Stimulated activated CD4-positive, alpha-beta T cell treated with anti-CD3 and anti-CD28 coated beads, Interleukin-12 subunit alpha, Interleukin-12 subunit beta, amount 100 ng/mL, for 24 hours (primary cell): ENCODE measurements at places on chromosomes 2 and 18.

- no peak for DNase-seq
Observed at GRCh38 chr18:78642296-78642951, 337.2 kb upstream of the SALL3 start.

- no peak for DNase-seq
Observed at GRCh38 chr2:238694922-238695321, 153.0 kb upstream of the TWIST2 start.

GRCh38 chr2:47293976-47294375 lies 109.0 kb upstream of the MSH2 start:
- no peak for DNase-seq

- no peak for DNase-seq
Observed at GRCh38 chr2:124575497-124575896, 550.4 kb downstream of the CNTNAP5 start.

DNA sequence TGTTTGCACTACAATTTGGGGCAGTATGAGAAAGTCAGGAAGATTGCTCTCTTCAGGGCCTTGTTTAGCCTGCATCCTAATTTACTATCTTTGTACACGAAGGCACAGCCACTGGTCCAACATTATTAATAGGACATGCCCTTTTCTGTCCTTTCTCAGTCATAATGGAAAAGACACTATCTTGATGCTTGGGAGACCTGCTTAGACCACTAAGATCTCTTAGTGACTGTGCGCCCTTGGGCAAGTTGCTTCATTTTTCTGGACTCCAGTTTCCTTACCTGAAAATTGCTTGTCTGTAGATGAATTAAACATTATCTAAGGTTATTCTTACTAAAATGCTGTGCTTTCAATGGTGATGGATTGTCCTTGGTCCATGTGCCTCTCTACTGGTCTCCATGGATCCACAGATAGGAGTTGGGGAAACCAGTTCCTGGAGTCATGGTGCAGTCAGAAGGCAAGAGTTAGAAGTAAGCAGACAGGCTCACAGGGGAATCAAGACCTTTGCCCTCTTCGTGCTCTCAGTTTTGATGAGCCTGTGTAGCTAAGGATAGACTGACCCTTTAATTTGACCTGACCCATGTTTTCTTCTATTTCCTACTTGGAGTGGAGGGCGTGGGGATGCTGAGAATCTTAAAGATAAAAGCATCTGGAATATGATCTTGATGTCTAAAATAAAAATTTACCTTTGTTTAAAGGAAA lies 114.0 kb downstream of the RAPGEF4 start:
- DNase-seq, result no peak

GRCh38 chr2:9407363-9407811 lies 15.9 kb downstream of the ITGB1BP1 start:
- DNase-seq, result no peak

DNA sequence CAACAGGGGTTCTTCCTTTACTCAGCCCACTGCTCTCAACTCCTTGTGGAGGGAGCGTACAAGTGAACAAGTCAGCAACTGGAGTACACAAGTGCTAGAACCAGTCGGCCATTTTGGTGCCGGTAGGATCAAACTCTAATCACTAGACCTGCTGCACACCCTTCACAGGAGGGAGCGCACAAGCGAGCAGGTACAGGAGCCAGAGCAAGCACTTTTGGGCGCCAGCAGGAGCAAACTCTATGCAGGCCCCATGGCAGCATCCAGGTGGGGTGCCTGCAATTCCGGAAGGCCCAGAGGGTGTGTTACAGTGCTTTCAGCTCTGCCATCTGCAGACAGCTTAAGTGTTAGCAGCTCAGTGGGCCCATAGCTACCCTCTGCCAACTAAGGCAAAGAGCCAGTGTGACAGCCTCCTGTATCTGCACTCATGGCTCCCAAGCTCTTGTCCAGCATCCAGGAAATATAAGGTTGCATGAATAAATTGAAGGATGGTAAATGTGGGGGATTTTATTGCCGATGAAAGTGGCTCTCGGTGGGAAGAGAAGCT lies 426.1 kb downstream of the DCC start:
- DNase-seq, result no peak

DNA sequence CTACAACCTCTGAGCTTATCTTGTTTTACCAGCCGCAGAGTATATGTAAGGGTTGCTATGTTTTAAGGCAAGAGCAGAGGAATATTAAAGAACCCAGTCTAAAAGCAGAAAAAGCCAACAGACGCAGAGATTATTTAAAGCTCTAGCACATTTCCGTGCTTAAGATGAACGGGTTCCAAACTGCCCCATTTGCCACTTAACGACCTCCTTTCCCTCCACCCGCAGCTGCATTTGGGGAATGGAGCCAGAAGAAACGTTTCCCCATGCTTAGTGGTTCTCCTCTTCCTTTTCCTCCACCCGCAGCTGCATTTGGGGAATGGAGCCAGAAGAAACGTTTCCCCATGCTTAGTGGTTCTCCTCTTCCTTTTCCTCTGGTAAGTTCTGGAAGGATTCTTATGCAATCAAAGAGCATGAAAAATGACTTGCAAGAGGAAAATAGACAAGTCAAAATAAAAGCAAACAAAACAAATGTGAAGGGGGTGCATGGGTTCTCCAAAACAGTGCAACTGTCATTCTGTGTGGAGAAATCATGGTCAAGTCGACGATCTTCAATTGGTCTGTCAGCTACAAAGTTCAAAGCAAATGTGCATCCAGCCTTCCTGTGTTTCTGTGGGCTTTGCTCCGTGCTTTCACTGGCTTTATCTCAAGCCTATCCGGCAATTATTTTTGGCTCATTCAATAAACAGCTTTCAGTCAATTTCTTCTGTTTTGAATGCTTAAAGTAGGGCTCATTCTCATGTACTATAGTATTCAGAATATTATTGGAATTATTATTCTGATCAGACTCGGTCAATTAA lies 57.8 kb downstream of the DIPK1C start:
- DNase-seq, result no peak

GRCh38 chr18:48325115-48325665 lies 84.0 kb downstream of the ZBTB7C start:
- no peak for DNase-seq

DNA sequence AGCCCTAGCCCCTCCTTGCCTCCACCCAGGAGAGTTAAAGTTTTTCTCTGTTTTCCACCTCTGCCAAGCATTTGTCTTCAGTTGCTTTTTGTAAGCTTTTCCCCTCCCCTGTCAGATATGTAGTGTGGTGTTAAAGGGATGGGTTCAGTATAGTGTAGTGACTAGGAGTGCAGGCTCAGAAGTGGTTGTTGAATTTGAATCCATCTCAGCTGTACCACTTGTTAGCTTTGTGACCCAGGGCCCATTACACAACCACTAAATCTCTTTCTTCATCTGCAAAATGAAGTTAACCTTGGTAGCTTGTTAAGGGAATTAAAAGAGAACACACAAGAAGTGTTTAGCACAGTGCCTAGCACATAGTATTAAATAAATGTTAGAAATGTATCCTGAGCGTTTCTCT lies 56.9 kb downstream of the MAP3K20 start:
- no peak for DNase-seq

- peak; percentile 44 for DNase-seq
Observed at GRCh38 chr2:127080938-127081755, 25.8 kb downstream of the BIN1 start.

DNA sequence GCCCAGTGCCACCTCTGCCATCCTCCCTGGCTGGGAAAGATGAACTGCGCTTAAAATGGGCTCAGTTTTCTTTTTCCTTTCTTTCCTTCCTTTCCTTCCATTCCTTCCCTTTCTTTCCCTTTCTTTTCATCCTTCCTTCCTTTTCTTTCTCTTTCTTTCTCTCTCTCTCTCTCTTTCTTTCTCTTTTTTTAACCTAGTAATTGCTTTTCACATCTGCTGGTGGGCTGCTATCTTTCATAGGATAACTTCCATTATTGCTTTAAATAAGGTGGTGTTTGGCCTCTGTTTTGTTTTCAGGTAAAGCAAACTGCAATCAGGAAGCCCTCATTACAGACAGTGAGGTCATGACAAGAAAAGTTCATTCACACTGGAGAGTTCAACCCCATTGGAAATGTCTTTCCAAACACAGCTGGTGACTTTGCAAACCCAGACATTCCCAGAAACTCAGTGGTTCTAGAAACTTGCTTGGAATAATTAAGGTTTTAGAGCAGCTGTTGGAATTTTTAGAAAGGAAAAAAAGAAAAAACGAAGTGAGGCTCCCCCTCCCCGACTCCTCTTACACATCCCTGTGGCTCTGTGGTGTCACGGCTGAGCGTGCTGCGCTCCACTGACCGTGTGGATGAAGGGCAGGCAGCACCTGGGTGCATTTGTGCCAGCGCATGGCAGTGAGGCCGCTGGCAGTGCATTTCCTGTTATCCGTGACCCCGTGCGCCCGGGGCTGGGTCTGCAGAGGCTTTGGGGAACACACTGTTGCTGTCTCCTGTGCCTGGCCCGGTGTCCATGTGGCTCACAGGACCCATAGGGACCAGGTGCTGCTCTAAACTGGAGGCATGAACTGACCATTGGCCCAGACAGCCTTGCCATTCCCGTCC lies 76.9 kb downstream of the MBP start:
- DNase-seq, result no peak

GRCh38 chr2:216908300-216908699 lies 48.4 kb upstream of the TNP1 start:
- DNase-seq, result no peak

- no peak for DNase-seq
Observed at GRCh38 chr2:29295845-29296244, 180.6 kb downstream of the CLIP4 start.

- no peak for DNase-seq
Observed at GRCh38 chr2:10790228-10790973, 22.2 kb downstream of the PDIA6 start.
